Suppressor macrophage (primary cell): ENCODE measurements at places on chromosomes 2 and 18.

GRCh38 chr18:75351409-75351808 is 76.1 kb downstream of the SMIM21 start:
- no peak for DNase-seq

DNA sequence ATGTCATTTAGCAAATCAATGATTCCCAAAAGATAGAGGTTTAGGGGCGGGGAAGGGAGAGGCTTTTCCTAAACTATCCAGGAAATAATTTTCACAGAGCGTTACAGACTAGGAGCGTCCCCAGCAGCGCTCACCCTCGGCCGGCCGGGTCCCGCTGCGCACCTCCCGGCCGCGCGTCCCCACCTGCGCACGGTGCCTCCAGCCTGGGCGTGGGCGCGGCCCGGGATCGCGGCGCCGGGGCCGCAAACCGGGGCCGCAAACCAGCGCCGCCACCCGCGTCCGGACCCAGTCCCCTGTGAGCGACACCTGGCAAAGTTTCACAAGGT is 684 bp upstream of the ZCCHC2 start:
- no peak for DNase-seq

DNA sequence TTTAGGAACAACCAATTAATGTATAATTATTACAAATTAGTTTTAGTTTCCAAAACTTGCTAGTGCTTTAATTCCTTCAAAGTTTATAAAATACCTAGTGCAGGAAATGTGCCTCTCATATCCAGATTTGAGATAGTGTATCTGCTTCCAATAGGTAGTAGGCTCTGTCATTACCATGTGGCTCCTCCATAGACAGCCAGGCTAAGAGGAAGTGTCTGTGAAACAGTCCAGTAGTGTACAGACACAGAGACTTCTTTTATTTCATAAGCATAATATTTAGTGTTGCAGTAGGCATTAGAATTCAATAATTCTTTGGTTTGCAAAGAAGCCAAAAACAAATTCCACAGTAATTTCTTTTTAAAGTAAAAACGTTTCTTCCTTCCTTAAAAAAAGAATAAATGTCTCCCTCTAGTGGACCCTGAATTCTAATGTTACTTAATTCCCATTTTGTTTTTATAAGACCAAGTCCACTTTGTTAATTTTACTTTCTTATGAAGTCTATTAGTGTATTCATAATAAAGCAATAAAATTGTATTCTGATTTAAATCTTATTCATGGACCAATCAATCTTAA is 101.2 kb downstream of the NEB start:
- DNase-seq, result peak; percentile 4

GRCh38 chr18:41706301-41706700 is 248.7 kb upstream of the PIK3C3 start:
- no peak for DNase-seq

DNA sequence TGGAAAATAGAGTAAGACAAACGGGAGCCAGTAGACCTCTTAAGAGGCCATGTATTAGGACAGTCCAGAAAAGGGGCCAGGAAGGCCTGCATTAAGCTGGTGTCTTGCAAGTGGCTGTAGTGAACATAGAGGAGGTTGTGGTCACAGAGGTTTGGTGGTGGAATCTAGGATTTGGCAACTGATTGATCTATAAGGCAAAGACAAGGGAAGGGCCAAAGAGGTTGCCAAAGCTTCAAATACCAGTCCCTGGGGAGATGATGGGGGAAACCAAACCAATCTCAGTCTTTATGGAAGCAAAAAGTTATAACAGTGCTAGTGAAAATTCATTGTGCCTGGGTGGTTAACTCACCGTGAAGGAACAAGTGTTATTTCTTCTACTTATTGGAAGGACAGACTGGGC is 28.7 kb upstream of the RTN4 start:
- DNase-seq, result no peak

DNA sequence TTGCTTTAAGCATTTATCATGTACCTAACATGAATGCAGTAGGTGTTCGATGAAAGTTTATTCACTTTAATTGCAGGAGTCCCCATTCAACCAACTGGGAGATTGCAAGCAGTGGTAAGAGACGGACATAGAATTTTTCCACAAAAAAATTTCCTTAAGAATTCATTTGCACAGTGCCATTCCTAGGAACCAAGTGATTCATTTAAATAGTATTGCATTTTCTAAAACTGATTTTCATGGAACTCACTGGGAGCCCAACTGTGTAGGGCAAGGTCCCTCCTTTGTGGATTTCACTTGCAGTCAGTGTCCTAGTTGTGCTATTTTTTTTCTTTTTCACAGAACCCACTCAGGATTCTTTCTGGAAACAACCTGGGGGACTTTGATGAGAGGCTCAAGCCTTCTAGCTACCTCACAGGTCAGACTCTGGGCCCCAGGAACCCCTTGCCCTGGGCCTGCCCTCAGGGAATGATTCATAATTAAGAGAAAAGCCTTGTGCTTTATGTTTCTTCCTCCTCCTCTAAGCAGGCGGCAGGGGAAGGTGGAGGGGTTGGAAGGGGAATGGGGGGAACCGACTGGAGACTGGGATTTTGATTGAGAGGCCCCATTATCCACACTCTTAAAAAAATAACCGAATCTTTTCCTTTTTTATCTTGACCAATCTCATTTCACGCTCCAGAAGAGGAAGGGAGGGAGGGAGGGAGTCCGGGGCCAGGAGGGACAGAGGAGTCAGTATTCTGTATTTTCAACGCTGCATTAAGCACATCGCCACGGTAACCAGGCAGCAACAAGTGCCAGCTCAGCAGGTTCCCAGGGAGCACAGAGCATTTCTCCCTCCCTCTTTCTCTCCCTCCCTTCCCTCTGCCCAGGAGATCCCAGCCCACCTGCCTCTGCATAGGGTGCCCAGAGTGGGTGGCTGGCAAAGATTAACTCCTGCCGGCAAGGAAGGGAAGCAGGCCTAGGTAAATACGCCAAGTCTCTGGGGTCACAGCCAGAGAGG is 51.8 kb downstream of the PSD4 start:
- peak; percentile 51 for DNase-seq

GRCh38 chr2:222298311-222299150 is at the start of gene PAX3:
Gene PAX3, minus strand, starts transcription at chr2:222298998. Its CDS starts 383 bp downstream, at chr2:222298615.
- DNase-seq, result peak; percentile 19

- peak; percentile 63 for DNase-seq
These were observed 188.6 kb upstream of the FN1 start for GRCh38 chr2:215624423-215624829.

DNA sequence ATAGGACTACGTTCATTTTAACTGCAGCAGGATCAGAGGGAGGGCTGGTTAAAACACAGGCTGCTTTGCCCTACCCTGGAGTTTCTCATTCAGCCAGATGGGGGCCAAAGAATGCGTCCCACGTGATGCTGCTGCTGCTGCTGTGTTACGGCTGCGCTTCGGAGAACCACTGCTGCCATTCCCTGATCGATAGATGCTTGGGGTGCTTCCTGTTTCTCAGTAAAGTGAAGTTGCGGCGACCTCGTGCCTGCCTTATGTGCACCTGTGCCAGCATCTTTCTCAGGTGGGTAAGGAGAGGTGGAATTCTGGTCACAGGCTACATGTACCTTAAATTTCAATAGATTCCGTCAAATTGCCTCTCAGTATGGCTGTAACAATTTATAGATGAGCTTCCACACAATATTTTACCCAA is 24.7 kb upstream of the TOGARAM2 start:
- DNase-seq, result peak; percentile 44

- DNase-seq, result no peak
These were observed 31.4 kb downstream of the QPCT start for GRCh38 chr2:37375741-37376288.

GRCh38 chr18:3889803-3890202 is 439.8 kb downstream of the TGIF1 start:
- DNase-seq, result no peak
